Activated CD4-positive, alpha-beta T cell treated with anti-CD3 and anti-CD28 coated beads, Interleukin-2, amount 50 U/mL, for 4 hours (primary cell): ENCODE measurements at places on chromosomes 3 and 15.

DNA sequence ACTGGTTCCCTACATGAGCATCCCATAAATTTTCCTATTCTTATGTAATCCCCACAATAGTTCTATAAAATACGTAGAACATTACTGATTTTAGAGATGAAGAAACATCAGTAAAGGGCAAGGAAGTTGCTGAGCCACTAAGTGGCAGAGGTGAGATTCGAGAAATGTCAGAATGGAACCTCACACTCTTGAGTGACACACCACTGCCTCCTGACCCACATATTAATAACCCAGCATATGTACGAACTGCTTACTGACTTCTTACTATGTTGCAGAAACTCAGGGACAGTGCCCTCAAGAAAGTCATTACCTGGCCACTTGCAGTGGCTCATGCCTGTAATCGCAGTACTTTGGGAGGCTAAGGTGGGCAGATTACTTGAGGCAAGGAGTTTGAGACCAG lies 1022.4 kb downstream of the FHIT start:
- DNase-seq = no peak

DNA sequence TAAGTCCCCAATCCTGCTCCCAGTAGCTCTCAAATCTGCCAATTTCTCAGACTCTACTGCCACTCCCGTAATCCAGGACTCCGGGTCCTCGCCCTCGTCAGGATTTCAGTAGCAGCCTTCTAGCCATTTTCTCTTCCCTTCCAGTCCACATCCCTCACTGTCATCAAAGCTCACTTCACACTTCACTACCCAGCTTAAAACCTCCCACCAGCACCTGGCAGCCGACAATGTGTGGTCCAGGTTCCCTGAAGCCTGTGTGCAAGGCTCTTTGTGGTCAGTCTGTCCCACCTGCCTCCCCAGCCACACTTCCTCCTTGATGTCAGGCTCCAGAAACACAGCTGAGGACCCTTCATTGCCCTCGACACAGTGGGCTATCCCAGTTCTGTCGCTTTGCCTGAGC lies 304.5 kb upstream of the ROPN1 start:
- no peak for DNase-seq

DNA sequence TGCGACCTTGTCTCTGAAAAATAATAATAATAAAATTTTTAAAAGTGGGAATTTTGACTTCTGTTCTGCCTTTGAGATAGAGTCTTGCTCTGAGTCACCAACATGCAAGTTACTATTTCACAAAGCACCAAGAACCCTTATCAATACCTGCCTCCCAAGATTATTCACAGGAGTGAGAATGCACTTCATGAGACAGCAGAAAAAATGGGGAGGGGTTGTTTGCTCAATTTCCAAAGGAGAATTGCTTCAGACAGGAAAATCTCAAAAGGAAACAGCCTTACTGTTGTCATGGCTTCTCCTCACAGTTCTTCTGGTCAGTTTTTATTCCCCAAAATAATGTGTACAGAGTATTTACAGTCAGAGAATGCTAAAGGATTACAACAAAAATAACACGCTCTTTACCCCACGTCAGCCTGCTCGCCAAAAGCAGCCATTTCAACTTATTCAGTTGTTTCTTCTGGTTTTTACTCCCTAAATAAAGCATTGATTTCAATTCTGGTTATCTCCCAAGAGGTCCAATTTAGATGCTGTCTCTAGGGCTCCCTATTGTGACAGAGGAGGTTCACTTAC lies 89.0 kb downstream of the PPCDC start:
- no peak for DNase-seq

DNA sequence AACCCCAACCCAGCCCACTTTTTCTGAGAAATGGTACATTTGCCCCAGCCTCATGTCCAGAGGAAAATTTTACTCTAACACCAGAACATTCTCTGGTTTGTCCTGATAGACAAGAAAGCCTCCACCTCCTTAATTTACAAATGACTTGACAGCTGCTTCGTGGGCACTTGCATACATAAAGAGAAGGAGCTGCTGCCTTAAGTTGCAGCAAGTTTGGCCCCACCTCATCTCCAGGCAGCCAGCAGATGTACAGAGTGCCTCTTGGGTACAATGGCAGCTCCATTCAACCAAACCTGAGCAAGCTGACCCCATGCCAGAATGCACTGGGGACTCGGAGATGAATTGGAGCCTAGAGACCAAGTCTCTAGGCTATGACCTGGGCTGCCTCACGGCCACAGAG lies 6.2 kb upstream of the H1-8 start:
- DNase-seq = no peak

GRCh38 chr3:188510366-188510765 lies 356.4 kb downstream of the LPP start:
- DNase-seq = no peak

DNA sequence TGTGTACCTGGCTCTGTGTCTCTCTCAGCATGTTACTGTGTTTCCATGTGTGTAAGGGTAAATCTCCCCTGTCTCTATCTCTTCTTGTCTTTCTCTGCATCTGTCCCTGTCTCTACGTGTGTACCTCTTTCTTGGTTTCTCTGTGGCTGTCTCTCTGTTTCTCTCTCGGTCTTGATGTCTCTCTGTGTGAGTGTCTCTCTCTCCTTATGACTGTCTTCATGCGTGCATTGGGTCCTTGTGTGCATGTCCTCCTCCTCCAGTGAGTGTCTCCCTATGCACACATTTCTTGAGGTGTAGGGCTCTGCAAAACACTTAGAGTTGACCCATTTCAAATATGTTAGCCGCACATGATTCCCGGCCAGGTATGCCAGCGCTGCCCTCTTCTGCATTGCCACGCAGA lies 903.3 kb upstream of the CFAP20DC start:
- DNase-seq = no peak

DNA sequence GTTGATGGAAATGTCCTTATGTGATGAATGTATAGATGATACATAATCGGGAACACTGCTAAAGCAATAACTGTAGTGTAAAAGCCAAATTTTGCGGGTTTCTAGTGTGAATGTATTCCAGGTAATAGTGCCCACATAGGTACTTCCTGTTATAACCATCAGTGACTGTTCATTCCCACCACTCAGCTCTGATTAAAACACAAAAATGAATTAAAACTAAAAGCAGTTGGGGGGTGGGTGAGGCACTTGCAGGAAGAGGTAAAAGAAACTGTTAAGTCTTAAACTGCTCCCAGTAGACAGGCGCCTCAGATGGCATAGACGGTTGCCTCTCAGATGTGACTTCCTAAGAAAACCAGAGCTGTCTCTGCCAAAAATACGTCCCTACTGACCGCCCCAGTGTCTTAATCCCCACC lies 893 bp upstream of the MTHFS start:
- DNase-seq = peak; percentile 6

- no peak for DNase-seq
Measured at GRCh38 chr3:111751961-111752360, 107.1 kb upstream of the PHLDB2 start.

GRCh38 chr15:95940431-95940985 lies 390.0 kb upstream of the NR2F2 start:
- DNase-seq = no peak

DNA sequence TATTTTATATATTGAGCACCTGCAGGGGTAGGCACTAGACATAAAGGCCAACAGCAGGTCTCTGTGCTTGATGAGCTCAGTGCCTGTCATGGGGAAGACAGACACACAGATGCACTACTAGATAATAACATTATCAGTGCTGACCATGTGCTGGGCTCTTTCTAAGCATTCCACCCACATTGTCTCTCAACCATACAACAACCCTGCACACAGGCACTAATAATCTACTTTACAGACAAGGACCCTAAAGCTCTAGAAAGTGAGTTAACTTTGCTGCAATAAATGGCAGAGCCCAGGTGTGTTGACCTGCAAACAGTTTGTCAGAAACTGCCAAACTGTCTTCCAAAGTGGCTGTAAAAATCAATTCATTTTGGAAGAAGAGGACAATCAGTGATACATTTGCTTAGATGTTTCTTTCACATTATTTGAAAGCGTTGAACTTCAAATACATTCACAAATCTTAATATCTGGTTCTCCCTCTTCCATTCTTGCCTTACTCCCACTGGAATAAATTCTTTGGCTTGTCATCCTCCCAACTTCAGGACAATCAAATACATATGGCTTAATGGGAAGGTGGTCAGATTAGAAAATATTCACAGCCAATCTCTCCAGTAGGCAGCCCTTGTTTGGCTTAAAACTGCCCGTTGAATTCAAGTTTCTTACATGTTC lies 11.0 kb upstream of the PP2D1 start:
- DNase-seq = no peak

DNA sequence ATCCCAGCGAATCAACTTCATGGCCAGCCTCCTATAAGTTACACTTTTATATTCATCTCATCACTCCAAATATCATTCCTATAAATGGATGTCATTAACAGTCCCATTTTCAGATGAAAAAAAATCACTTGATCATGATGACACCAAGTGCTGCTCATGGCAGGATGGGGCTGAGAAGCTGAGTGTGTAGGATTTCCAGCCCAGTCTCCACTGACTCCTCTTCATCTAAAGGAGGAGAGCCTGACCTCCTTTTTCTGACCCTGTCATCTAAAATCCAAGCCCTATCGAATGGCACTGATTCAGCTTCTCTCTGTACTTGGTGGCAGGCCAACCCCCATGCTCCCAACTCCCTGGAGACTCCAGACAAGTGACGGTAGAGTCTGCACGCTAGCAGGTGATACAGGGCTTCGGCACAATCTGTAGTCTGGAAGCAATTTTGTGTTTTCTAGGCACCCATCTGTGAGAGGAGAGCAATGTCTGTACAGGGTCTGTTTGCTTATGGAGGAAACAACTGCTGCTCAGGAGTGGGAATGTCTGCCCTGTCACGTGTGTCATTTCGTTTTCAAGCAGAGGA lies 103.2 kb downstream of the EPHB1 start:
- no peak for DNase-seq

GRCh38 chr15:67777773-67778172 lies 47.5 kb upstream of the SKOR1 start:
- DNase-seq = no peak

DNA sequence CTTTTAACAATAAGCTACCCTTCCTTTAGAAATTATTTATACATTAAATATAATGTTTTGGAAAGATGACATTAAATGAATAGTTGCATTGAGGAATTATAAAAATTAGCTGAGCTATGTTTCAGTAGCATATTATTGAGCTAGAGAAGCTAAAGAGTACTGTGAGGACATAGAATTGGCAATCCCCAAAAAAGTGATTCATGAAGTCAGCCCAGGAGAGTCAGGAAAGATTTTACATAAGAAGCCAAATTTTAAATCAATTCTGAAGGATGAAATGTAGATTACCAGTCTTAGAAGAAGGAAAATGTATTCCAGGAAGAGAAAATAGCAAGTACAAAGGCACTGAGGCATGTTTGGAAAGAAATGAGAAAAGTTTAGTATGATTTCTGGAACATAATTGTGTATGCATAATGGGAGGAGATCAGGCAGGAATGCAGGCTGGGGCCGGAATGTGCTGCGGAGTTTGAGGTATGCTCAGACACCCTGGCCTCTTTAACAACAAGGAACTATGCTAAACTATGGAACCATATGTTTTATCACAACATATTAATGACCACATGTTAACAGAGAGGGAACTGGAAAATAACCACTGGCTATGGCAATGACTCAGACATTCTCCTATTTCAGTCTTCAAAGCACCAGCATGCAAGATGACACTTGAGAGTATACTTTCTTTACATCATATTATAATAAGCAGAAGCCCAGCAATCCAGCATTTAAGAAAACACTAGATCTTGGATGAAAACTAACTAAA lies 103.3 kb upstream of the COL8A1 start:
- no peak for DNase-seq

DNA sequence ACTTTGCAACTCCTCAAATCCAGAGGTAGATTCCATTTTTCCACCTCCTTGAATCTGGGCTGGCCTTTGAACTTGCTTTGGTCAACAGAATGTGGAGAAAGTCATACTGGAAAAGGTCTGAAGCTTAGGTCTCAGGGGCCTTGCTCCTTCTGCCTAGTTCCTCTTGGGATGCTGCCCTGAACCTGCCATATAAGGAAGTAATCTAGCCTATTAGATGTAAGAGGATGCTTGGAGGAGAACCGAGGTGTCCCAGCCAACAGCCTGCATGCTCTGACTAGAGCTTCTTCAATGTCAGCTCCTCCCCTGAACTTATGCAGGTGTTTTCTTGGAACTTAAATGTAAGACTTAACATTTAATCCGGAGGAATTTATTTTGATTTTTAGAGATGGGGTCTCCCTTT lies 2.0 kb upstream of the TMED3 start:
- no peak for DNase-seq

DNA sequence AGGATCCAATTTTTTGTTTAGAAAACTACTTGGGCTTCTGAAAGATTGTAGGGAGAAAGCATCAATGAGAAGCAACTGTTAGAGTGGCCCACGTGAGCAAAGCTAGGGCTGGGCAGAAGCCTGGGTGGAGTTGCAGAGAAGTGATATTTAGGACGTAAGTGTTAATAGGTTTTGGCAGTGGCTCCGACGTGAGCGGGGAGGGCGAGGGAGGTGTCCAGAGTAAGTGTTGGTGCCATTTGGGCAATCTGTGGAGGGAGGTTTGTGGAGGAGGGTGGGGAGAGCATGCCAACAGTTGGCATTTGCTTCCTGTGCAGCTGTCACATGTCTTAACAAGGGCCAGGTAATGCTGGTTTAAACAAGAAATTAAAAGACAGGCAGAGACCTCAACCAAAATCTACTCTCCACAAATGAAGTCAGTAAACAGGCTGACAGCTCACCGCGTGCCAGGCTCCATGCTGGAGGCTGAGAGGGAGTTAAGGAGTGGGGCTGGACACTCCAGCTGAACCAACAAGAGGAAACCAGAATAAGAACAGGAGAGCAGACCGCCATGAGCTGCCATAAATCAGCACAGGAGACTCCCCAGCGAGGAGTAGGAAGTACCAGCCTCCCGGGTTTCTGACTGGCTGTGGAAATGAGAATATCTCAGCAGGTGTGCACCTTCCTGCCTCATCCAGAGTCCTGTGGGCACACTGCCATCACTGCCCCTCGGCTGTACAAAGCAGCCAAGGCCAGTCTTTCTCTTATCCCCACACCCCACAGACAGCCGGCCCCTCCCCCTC lies 232.6 kb downstream of the ABHD5 start:
- no peak for DNase-seq

DNA sequence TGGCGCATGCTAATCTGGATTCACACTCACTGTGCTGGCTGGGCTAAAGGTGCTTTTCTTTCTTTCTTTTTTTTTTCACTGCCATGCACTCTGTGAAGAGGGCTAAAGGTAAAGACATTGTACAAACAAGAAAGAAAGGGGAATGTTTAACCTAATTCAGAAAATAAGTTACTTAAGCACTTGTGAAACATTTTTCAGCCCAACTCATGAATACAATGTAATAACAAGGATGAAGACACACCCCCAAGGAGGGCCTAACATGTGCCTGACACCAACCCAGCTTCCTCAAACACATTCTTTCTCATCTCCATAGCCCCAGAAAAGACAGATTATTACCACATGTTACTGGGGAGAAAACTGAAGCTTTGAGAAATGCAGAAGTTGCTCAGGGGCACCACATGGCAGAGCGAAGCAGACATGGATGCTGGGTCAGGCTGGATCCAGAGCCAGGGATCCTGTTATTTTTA lies 5.7 kb downstream of the STIMATE start:
- no peak for DNase-seq
